ENCODE measurements at places on chromosomes 16 and 17.

- DNase-seq, result no peak
These were observed 33.4 kb upstream of the TBX2 start for GRCh38 chr17:61366076-61366714.

- DNase-seq, result no peak
These were observed at the start of gene TMEM95 for GRCh38 chr17:7355053-7355452. TSS of gene TMEM95 (plus strand) at chr17:7355156. CDS start at chr17:7355205, 49 bp downstream.

DNA sequence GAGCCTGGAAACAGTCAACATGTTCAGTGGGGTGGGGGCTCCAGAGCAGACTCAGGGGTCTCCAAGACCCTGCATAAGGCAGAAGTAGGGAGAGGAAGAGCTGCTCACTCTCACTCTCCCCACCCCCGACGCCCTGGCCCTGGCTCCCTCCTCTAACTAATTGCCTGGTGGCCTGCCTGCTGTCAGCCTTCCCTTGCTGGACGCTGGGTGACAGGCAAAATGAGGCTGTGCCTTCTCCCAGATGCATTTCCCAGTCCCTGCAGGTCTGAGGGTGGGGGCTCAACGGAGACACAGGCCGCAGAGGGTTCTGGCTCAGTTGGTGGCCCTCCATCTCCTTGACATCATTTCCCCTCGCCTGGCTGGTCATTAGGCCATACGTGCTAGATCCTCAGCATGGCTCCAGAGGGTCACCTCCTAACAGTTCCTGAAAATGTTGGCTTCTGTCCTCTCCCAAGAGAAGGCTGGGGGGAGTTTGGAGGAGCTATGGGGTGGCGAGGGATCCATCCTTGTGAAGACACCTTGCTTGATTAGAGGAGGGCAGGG is 1.4 kb downstream of the FMNL1 start:
- no peak for DNase-seq

DNA sequence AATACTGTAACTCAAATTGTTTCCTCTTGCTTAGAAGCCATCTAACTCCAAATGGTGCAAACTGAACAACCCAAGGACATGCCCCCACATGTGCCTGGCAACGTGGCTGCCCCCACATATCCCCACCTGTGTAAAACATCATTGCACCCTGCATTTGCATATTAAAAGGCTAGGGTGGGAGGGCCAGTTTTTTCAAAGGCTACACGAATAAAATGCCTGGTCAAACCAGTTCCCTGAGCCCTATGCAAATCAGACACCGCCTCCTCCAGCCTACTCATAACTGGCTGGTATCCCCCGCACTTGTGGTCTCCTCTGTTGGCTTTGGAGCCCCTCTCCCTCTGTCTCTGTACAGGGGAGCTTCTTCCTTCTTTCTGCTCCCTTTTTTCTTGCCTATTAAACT is 26.7 kb downstream of the C16orf54 start:
- DNase-seq, result no peak

GRCh38 chr16:4200000-4200780 is 41.7 kb downstream of the SRL start:
- peak; percentile 54 for DNase-seq

DNA sequence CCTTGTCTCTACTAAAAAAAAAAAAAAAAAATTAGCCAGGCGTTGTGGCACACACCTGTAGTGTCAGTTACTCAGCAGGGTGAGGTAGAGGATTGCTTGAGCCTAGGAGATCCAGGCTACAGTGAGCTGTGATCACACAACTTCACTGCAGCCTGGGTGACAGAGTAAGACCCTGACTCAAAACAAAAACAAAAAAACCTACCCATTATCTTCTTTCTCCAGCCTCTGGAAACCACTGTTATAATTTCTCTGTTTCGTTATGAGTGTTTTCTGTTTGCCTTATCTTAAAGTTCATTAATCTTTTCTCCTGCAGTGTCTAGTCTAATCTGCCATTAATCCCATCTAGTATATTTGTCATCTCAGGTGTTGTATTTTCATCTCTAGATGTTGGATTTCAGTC is 18.6 kb upstream of the CLTC start:
- no peak for DNase-seq

- no peak for DNase-seq
These were observed 101.7 kb upstream of the GPR139 start for GRCh38 chr16:20175358-20175757.

Data from CD14-positive monocyte (primary cell).